ENCODE measurements at places on chromosomes 1 and 21.

DNA sequence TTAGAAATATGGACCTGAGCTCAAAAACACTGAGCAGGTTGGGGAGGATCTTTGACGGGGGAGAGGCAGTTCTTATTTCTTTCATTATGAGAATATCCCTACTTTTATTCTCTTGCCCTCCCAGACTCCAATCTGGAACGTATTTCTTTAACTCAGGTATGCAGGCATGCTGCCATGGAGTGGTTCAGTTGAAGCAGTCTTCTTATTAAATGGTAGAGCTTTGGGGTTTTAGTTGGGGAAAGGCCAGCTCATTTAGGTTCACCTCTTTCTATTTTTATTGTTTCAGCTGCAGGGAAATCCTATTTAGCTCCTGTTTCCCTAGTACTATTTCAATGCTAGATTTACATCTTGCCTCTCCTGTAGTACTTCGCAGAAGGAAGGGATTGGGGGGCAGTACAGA lies 198.9 kb downstream of the TTLL7 start:
- no peak for DNase-seq

DNA sequence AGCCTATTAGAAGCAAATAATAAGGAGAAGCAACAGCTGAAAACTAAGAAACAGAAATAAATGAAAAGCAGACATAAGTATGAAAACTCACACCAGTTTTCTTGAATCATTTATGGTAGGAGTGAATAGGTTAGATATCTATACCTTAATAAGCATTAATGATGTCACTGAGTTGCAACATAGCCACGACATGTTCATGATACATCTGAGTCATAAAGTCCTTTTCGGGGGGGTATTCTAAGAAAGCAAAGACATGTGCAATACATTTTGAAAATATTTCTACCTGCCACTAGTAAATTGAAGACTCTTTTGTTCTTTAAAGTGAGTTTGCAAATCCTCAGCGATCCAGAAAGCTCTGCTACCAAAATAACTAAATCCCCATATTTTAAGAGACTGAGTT lies 7.2 kb downstream of the CD34 start:
- DNase-seq, result no peak

GRCh38 chr1:59013276-59013927 lies 229.6 kb upstream of the JUN start:
- DNase-seq, result no peak

GRCh38 chr1:75797273-75797588 lies 549 bp downstream of the MSH4 start:
- peak; percentile 33 for DNase-seq

DNA sequence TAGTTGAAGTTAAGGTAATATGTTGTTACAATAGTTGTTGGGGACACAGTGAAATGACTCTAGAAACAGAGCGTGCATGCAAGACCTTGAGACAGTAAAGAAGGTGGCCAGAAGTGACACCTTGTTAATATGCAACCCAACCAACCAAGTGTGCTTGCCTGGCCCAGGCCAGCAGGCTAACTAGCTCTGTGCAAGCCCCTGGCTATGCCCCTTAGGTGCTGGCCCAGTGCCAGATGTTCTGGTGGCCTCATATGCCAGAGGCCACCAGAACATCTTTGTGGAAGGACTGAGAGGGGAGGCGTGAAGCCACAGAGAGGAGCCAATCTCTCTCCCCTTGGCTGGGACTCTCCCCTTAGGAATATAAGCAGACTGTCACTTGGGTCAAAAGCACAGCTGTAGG lies 111.2 kb upstream of the JUN start:
- DNase-seq, result no peak
